NCI-H2029 treated with DMSO at 0.1 percent for 48 hours (cell line): ENCODE measurements at places on chromosomes 6 and 20.

- DNase-seq, result no peak
Observed at GRCh38 chr6:43850314-43851203, 80.5 kb downstream of the VEGFA start.

DNA sequence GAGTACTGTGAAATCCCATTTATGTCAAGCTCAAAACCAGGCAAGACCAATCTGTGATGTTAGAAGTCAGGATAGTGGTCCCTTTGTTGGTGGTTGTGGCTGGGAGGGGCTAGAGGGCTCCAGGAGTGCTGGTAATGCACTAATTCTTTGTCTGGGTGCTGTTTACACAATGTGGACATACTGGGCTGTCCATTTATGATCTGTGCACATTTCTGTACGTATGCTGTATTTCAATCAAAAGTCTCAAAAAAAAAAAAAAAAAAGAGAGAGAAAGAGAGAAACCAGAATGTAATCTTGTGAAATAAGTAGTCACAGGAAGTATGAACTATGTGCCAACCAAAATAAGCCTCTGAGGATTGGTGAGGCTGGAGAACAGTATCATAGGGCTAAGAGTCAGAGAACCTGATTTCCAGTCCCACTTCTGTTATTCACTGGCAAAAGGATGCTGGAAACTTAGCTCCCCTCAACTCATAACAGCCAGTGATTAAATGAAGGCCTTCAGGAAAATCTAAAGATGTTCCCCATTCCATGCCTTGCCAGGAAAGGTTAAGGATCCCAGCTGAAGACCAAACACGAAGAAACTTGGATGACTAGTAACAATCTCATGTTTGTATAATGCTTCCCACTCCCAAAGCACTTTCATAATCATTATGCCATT is 19.6 kb upstream of the TRAM2 start:
- no peak for DNase-seq

DNA sequence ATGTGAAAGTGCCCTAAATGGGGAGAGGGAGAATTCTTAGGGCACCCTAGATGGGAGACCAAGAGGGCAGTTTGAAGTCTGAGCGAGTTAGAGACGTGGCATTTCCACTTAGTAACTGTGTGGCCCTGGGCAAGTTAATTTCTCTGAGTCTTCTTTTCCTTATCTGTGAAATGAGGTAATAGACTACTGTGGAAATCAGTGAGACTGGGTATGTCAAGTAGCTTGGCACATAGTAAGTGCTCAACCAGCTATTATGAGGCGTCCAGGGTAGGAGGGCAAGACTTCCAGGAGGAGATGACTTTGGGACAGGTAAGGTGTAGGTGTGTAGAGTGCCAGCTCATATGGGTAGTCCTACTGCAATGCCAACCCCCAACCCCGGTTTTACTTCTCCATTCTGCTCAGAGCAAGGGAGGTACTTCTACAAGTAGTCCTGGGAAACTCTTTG is 770 bp downstream of the KIF3B start:
- no peak for DNase-seq

- no peak for DNase-seq
Observed at GRCh38 chr6:143187238-143187923, 126.7 kb downstream of the AIG1 start.

GRCh38 chr20:49677777-49678758 is 35.6 kb downstream of the B4GALT5 start:
- no peak for DNase-seq

- DNase-seq, result no peak
Observed at GRCh38 chr6:93176070-93176469, 243.3 kb downstream of the EPHA7 start.

- DNase-seq, result no peak
Observed at GRCh38 chr6:149179431-149179830, 138.1 kb upstream of the TAB2 start.

- no peak for DNase-seq
Observed at GRCh38 chr6:21771626-21772320, 178.2 kb downstream of the SOX4 start.

DNA sequence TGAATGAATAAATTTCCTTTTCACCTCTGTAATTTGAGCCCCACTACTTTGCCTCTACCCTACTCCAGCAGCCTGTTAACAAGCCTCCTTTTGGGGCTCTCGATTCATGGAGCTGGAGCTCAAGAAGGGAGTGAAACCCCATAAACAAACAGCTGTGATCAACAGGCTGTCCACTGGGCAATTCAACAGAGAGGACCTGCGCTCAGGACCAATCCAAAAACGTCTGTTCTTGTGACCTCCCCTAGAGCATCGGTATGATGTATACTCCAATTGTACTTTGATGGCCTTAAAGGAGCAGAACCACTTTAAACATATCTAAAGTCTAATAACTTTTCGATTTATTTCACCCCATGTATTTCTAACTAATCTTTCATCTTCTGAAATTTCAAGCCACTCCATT is 37.4 kb downstream of the HIVEP2 start:
- DNase-seq, result no peak

DNA sequence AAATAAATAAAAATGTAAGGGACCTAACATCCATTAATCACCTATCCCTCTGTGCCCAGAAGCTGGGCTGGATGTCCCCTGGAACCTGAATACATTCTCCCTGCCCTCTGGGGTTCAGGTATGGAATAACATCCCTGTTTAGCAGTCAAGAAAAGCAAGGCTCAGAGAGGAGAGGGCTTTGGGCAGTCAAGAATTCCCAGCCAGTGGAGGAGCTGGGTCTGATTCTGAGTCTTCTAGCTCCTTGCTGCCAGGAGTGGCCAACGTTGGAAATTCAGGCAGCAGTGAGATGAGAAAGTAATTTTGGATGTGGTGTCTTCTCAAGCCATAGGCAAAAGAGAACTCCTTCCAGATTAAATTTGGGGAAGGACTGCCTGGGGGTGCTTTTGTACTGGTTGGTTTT is 42.6 kb upstream of the ZNFX1 start:
- DNase-seq, result no peak

DNA sequence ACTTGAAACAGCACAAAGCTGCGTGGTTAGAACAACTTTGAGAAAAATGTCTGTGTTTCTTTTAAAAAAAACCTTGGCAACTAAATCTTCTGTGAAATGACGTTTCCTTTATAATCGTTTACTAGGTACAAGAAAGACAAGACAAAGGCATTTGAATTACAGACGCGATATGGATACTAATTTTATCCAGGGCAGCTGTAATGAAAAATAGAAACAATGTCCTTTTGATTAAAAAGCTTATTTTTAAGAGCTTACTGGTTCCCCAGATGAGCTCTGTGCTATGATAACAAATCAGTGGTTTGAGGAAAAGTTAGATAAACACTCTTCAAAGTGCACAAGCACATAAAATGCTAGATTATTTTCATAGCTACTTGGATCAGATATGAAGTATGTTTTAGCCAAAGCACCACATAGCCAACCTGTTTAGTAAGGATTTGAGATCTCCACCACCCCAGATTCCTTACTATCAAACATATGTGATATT is 1.6 kb upstream of the SYNCRIP start:
- peak; percentile 75 for DNase-seq

- DNase-seq, result peak; percentile 23
Observed at GRCh38 chr20:1212607-1213396, 9.5 kb downstream of the C20orf202 start.

DNA sequence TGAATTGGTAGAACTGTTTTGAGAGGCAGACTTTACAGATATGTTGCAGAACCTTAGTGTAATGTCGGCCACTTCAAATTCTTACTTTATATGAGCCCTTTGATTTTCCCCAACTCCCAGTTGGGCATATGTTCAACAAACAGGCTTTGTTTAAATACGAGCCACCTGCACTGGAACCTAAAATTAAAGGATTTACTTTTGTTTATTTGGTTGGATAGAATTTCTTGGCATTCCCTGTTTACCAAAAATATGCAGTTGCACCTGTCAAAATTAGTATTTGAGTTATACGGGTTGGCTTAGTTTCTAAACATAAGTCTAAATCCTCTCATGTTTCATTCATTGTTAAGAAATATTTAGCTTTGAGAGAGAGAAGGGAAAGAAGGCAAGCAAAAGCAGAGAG is 2.4 kb upstream of the GLYATL3 start:
- DNase-seq, result peak; percentile 18

DNA sequence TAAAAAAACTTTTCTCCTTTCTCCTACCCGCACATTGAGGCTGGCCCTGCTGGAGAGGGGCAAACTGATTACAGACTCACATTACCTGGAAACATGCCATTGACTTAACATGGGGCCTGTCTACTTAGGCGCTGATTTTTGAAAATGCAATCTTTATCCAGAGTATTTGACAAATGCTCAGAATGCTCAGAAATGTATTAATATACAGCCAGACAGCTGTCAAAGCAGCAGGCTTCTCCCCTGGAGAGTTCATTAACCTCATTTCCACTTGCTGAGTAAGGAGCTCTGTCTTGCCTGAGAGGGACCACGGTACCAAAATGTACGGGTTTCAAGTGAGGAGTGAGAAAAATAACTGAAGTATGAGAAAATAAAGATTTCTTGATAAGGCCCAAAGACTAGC is 95.7 kb downstream of the PAX1 start:
- DNase-seq, result no peak

- no peak for DNase-seq
Observed at GRCh38 chr6:105786449-105786848, 299.7 kb upstream of the PRDM1 start.

GRCh38 chr6:38262609-38263008 is 377.1 kb downstream of the BTBD9 start:
- no peak for DNase-seq

DNA sequence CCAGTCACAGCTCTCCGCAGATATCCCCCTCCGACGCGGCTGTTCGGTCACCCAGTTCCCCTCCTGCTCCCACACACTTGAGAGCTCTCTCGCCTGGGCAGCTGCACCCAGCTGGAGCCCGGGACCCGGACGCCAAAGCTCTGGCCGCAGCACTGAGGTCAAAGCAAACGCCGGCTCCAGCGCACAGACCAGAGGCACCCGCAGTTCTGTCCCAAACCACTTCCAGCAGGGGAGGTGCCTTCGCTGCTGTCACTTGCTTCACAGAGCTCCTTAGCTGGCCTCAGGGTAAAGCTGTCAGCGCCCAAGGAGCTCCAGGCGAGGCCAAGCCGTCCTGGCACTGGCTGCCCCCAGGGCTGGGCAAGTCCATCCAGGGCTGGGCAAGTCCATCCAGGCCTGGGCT is 27.9 kb downstream of the SLC2A4RG start:
- DNase-seq, result no peak

DNA sequence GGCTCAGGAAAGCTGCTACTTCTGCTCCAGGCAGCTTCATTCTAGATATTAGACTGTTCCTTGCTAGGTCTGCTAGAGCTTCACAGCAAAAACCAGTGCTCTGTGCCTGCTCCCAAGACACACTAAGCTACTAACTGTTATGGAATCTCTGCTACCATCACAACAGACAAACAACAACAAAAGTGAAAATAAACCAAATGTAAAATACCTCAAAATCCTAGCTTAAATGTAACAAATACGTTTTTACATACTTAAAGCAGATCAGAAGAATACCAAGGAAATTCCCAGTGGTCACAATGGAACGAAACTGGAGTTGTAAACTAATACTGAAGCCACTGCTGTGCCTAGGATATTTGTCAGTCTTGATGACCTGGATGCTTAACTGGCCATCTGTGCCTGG is 84.6 kb upstream of the EZR start:
- no peak for DNase-seq
